ENCODE measurements at places on chromosomes 13 and 19.

DNA sequence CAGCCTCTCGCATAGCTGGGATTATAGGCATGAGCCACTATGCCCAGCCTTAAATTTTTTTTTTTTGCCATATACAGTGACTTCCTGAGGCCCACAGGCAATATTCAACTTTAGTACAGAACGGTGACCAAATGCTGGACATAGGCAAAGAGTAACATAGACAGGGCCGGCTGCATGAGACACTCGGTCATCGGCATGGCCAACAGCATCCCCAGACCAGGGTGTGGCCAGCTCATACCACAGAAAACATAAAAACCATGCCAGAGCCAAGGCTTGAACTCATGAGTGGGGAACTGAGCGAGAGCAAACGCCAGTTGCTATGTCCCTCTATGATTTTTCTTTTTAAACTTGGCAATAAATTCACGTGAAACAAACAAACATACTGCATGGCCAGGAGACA, 17.0 kb downstream of the KANK2 start:
- no peak for DNase-seq

GRCh38 chr19:6066661-6067646, 43.3 kb downstream of the RFX2 start:
- DNase-seq, result no peak

DNA sequence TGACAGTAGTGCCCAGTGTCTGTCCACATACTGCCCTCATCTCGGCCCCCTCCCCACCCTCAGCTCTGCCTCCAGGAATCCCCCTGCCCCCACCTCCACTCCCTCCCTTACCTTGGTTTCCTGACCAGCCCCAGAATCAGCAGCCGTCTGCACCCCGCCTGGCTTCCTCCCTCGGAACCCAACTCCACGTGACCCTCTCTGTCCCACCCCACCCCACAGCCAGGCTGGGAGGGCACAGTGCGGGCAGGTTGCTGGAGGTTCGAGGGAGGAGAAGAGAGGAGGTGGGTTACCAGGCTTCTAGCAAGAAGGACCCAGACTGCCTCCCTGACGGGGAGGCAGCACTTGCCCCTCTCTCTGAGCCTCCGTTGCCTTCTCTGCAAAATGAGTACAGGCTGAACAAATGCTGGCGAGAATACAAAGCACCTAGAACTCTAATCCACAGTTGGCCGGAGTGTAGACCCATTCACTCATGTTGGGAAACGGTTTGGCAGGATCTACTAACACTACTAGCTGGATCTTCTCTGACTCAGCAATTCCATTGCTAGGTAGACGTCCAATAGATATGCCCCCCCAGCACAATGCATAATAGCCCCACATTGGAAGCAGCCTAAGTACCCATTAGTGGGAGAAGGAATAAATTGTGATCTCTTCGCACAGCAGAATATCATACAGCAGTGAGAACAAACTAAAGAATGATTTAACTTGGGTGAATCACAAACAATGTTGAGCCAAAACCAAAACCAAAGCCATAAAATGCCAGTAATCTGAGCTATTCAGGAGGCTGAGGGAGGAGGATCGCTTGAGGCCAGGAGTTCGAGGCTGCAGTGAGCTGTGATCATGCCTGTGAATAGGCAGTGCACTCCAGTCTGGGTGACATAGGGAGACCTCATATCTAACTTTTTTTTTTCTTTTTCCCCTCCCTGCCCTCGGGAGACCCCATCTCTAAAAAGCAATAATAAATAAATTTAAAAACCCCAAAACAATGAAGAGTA, at the start of gene RASAL3:
RASAL3 (minus strand) TSS at position 151 of the 992 bp plus-strand sequence. CDS start 186 bp downstream, outside the sequence.
- peak; percentile 37 for DNase-seq

DNA sequence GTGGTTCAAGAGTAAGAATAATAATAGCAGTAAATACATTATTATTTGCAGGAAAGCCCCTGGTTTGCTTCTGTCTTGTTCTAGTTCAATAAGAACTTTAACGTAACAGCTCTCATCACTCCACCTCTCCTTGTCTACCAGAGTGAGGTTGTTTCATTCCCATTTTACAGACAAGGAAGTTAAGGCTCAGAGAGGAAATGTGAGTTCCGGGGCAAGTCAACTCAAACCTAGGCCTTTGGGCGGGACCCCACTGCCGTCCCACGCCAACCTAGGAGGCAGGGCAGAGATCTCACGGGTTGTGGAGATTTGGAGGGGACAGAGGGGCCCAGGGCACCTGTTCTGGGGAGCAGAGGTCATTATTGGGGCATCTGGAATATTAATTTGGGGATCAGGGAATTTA, 1.5 kb downstream of the MAP4K1 start:
- no peak for DNase-seq

- no peak for DNase-seq
Observed at GRCh38 chr19:934865-935479, 9.1 kb downstream of the ARID3A start.

DNA sequence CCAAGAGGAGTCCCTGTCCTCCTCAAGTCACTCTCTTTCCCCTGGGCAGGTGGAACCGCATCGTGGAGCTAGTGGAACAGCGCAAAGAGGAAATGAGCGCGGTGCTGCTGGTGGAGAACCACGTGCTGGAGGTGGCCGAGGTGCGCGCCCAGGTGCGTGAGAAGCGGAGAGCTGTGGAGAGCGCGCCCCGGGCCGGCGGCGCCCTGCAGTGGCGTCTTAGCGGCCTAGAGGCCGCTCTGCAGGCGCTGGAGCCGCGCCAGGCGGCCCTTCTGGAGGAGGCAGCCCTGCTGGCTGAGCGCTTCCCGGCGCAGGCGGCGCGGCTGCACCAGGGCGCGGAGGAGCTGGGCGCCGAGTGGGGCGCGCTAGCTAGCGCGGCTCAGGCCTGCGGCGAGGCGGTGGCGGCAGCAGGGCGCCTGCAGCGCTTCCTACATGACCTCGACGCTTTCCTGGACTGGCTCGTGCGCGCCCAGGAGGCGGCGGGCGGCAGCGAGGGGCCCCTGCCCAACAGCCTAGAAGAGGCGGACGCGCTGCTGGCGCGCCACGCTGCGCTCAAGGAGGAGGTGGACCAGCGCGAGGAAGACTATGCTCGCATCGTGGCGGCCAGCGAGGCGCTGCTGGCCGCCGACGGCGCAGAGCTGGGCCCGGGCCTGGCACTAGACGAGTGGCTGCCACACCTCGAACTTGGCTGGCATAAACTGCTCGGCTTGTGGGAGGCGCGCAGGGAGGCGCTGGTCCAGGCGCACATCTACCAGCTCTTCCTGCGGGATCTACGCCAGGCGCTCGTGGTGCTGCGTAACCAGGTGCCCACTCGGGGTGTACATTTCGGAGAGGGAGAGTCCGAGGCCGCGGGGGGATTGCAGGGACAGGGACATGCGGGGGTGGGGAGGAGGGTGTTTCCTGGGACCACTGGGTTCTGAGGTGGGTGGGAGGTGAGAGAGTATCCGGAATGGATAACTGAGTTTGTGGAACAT, 52.8 kb downstream of the SPTBN4 start:
- DNase-seq, result no peak

- no peak for DNase-seq
Observed at GRCh38 chr13:33403807-33404362, 118.3 kb upstream of the STARD13 start.

- DNase-seq, result peak; percentile 31
Observed at GRCh38 chr19:4172861-4173473, 9.4 kb downstream of the SIRT6 start.

DNA sequence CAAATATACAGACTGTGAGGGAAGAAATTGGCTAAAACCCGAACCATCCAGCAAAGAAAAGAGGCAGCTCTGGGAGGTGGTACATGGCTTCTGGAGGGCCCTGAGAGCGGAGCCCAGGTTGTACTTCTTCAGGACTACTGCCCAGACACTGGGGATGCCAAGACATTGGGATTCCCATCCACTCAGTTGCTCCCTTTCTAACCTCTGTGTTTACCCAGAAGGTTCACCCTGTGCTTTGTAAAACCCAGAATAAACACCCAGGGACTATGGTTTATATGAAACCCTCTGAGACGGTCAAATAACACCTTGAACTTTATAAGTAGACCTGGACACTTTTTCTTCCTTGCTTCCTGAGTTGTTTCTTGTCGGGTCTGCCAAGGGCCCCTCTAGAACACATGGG, 9.7 kb downstream of the MEIOSIN start:
- no peak for DNase-seq

DNA sequence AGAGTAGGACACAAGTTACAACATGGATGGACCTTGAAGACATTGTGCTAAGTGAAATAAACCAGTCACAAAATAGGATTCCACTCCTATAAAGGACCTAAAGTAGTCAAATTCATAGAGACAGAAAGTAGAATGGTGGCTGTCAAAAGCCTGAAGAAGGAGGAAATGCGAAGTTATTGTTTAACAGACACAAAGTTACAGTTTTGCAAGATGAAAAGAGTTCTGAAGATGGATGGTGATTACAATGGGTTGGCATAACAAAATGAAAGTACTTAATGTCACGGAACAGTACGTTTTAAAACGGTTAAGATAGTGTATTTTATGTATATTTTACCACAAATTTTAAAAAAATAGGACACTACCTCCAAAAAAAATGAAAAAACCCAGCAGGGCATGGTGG, 34.8 kb downstream of the FOXO1 start:
- DNase-seq, result no peak

- peak; percentile 27 for DNase-seq
Observed at GRCh38 chr13:32639502-32640105, 53.4 kb downstream of the PDS5B start.

GRCh38 chr13:102654756-102655155, 40.1 kb downstream of the METTL21C start:
- DNase-seq, result no peak

GRCh38 chr19:45558399-45558878, 26.2 kb downstream of the OPA3 start:
- peak; percentile 37 for DNase-seq

- no peak for DNase-seq
Observed at GRCh38 chr19:49585023-49585422, 3.9 kb downstream of the PRRG2 start.

- DNase-seq, result no peak
Observed at GRCh38 chr19:19399733-19400433, 5.6 kb upstream of the GATAD2A start.

- DNase-seq, result no peak
Observed at GRCh38 chr13:104414771-104415170, 1348.6 kb upstream of the SLC10A2 start.

DNA sequence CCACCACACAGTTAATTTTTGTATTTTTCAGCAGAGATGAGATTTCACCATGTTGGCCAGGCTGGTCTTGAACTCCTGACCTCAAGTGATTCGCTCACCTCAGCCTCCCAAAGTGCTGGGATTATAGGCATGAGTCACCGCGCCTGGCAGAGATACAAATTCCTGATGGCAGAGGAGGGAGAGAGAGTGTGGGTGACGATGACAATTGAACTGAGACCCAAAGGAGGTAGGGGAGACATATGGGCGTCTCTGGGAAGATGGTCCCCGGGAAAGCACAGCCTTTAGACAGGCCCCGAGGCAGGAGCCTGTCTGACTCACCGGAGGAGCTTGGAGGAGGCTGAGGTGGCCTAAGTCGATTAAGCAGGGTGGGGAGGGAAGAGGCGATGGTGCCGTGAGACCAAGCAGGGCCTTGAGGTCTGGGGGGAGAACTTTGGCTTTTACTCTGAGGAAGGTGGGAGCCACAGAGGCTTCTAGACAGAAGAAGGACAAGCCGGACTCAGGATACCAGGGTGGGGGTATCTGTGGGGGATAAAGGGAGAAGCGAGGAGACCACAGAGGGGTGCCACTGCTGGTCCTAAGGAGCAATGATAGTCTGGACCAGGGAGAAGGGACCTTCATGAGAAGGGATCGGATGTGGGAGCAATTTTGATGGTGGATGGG, 38.2 kb downstream of the ARRDC2 start:
- DNase-seq, result no peak

DNA sequence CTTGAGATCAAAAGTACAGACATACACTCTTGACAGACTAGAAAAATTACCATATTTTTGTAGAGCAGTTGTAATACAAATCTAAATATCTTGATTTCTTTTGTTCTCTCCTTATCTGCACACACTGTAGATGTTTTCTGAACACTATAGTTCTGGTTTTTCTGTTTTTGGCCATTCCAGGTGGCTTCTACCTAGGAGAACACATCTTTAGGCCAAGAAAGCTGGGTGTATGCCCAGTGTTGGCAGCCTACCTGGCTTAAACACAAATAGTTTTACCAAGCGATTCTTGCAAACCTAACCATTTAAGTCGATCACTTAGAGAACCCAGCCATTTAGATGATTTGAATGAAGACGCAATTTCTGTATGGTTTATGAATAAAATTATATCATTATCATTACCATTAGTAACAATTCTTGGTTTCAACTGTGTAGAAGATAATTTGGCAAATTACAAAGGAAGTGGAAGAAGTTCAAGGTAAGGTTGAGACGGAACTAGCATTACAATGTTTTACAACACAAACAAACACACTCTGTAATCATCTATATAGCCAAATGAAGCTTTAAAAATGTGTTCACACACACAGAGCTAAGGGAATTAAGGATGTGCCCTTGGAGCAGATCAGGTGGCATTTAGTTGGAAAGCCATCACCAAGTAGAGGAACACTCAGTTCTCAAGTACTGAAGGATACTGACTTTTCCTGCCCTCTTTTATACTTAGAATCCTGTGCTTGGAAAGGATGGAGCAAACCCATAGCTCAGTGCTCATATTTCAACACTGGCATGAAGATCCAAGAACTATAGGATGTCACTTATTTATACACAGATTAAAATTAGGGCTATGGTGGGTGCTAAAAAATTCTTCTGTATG, 36.2 kb downstream of the ERCC5 start:
- DNase-seq, result no peak

DNA sequence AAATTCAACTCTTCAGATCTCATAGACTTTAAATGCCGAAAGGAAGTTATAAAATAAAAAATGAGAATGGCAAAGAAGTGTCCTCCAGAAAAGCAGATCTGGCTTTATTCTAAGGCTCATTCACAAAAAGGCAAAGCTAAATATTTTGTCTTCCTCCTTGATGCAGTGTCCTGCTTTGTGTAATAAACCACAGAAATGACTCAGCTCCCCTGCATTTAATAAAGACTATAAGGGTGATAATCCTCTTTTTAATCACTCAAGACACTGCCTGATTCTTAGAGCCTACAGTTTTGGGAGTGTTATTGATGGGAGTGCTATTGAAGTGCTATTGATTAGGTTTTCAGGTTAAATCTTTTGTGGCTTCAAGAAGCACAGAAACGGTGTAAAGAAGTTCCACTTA, 482.0 kb downstream of the PCDH20 start:
- no peak for DNase-seq

DNA sequence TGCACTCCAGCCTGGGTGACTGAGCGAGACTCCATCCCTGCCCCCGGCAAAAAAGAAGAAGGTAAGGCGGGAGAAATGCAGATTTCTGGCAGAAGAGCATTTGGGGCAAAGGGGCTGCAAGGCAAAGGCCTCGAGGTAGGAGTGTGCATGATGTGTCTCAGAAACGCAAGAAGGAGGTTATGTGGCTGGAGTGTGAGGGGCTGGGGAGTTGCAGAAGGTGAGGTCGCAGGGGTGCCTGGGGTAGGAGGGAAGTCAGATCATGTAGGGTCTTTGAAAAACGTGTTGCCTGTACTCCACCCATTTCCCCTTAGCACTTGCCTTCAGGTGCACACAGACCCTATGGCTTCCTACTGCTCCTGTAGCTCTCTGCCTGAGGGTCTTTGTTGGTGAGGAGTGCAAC, 29.9 kb downstream of the KCTD15 start:
- DNase-seq, result no peak

DNA sequence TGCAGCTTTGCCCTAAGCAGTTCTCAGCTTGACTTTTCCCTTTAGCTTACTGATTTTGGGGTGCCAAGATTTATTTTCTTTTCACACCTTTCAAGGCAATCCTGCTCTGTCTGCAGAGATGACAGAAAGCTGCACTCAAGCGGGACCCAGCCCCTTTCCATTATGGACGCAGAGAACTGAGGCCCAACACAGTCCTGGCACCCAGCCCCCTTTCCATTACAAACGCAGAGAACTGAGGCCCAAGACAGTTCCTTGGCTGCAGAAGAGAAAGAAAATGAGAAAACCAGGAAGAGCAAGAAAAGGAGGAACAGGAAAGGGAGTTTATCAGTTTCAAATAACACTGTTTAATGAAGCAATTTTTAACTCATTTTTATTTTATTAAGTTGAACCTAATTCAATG, 36.8 kb upstream of the ATP11A start:
- no peak for DNase-seq

Data from stimulated activated CD8-positive, alpha-beta memory T cell treated with anti-CD3 and anti-CD28 coated beads, Interleukin-4, amount 100 ng/mL, for 4 hours (primary cell).